Pericardium fibroblast (primary cell): ENCODE measurements at places on chromosomes 12 and 14. TPM values are rescaled to one million over a fixed set of nuclear protein-coding genes. Genes with fewer than 3 reads are reported as not detected.

Gene KRT6A
- total RNA-seq = 0.17 and 1.4 TPM in 2 replicates

Gene SLC5A8
- total RNA-seq = not detected in 2 replicates

Gene RPGRIP1
- 0.12 and 0.17 TPM in 2 replicates for total RNA-seq

Gene OR4E2
- not detected in 2 replicates for total RNA-seq

Gene PHC1
- 18.4 and 26.7 TPM in 2 replicates for total RNA-seq

Gene KRT4
- total RNA-seq = not detected in 2 replicates

Gene ADAMTS20
- total RNA-seq = not detected in 2 replicates

Gene SLC7A8
- total RNA-seq = 4.3 and 9.8 TPM in 2 replicates

Gene FGD4
- total RNA-seq = 7.5 and 8.1 TPM in 2 replicates

Gene BCAT1
- 90.2 and 213 TPM in 2 replicates for total RNA-seq

Gene RASSF8
- 31.2 and 42.3 TPM in 2 replicates for total RNA-seq
